SK-N-SH treated with all-trans-retinoic acid at 6 μM for 48 hours (cell line): ENCODE measurements at places on chromosomes 13 and 19.

- ATAC-seq: no peak
Observed at GRCh38 chr13:46799139-46799538, 2.2 kb upstream of the ESD start.

DNA sequence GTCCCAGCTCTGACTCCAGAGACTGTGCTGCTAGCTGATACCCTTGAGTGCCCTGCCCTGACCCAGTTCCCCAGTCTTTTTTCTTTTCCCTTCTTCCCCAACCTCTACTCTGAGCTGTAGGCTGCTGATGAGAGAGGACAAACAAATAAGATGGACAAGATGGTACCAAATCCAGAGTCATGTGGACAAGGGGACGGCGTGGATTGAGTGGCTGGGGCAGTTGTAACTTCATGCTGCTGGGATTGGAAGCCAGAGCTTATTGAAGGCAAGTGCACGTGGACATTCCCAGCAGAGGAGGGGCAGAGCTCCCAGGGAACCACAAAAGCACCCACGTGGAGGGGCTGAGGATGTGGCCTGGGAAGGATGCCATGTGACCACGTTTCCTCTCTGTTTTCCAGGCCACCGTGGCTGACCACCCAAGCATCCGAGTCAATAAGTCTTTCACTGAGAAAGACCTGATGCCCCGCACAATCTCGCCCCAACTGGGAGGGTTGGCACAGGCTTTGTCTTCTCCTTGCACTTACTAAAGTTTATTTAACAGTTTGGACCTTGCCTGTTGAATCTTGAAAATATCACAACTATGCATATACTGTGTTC is 323.3 kb upstream of the ZNF507 start:
- no peak for ATAC-seq

DNA sequence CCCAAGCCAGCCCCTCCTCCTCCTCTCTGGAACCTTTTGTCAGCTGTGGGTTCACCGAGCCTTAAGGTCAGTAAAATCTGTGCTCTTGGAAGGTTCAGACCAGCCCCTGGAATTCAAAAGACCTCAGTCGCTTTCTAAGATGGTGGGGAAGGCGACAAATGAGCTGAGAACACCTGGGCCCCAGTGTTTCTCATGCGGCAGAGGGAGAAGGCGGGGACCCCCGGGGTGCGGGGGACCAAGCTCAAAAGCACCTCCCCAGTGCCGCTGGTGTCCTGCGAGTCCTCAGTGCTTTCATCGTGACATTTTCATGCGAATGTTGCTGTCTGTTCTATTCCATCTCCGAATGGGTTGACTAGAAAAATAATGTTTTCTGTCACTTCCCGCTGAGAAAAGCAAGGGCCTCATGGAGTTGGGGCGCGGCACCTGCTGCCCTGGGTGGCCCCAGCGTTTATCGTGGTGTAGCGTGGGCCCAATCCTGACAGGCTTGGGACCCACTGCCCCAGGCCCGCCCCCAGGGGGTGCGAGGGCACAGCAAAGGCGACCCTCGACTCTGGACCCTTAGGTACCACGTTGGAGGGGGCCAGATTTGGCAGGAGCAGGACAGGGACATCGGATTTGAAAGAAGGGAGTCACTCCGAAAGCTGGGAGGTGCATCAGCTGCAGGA is 751 bp upstream of the NTN5 start:
- no peak for ATAC-seq

GRCh38 chr19:36051637-36052036 is 2.4 kb downstream of the THAP8 start:
- ATAC-seq: no peak

DNA sequence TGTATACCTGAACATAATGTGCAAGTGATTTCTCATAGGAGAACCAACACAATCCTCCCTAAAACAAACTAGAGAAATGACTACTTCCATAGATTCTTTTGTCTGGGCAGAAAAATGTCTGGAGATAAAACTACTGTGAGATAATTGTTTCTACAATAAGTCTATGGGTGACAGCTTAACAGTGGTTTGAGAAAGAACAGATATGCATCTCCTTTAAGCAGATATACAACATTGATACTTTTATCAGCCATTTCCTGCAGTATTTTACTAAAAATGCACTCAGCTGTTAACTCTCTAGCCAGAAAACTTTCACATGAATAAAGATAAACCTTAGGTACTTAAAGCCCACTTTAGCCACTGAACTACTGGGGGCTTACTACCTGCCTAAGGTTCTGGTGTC is 1132.4 kb downstream of the EFNB2 start:
- no peak for ATAC-seq

DNA sequence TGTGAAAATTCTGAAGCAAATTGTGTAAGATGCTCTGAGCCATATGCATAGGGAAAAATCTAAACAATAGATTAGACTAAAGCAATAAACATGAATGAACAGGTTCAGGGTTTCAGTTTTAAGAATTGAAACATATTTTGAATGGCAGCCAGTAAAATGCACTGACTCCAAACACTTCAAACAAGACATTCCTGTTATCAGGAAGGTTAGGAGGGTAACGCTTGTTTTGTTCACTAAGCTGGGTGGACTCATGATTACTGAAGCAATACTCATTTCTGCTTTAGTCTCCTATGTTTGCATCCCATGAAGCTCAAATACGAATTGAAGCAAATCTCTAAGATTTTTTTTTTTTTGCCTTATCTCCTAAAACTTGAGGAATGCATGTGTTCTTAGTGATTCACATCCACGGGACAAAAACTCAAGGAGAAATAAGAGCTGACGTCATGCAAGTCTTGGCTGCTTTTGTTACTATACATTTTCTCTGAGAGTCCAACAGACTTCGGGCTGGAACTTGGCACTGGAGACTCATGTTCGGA is 29.1 kb upstream of the IGFL4 start:
- no peak; the same call in 2 of the 3 replicates for ATAC-seq

GRCh38 chr13:42654212-42654611 is 80.3 kb downstream of the TNFSF11 start:
- ATAC-seq: no peak

DNA sequence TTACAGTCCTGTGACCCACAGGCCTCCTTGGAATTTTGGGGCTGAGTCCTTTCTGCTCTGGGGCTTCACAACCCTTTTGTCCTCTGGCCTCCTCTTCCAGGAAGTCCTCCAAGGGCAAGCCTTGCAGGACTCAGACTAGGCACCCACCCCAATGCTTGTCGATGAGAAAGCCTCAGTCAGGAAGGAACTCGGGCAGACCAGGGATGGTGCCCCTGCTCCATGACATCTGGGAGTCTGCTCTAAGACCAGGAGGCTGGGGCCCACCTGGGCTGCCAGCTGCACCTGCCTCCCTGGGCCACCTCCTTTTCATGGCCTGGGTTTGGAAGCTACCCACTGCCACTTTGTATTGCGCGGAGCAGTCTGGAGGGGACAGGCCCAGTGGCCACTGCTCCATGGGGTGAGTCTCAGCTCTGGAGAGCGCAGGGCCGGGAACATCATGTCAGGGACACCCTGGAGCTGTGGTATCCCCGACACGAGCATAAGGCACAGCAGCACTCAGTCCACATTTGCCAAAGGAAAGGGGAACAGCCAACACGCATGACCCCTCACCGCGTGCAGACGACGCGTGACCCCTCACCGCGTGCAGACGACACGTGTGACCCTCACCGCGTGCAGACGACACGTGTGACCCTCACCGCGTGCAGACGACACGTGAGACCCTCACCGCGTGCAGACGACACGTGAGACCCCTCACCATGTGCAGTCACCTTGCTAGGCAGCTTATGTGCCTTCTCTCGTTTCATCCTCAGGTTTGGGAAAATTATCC is 10.8 kb downstream of the C2CD4C start:
- ATAC-seq: no peak
